ENCODE measurements at places on chromosomes 2 and 18.

DNA sequence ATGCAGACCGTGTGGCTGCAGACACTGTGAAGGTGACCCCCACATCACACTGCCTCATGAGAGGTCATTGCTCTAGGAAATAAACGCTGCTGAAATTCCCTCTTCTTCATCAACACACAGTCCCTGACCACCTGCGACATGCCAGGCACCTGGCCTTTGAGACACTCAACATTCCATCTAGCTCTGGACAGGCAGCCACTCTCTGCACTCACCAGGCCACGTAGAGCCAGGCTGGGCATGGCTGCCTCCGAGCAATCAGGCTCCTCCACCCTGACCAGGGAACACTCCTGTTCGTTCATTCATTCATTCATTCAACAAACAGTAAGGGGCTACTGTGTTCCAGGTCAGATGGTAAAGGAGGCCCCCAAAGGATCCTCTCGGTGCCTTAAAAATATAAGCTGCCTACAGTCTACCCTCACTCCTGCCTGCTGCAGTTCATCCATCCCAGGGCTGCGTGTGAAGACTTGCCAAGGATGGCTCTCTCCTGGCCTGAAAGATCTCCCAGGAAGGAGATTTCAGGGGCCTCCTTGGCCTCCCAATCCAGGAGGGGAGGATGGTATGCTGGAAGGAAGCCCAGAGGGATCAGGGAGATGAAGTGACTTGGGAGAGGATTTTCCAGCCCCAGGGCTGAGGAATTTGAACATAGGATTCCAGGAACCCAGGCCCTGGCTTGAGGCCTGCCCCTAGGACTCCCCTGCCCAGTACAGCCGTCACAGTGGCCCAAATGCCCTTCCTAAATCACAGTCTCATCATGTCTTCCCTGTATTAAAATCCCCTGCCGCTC lies 66.7 kb downstream of the TNS1 start:
- no peak for DNase-seq

DNA sequence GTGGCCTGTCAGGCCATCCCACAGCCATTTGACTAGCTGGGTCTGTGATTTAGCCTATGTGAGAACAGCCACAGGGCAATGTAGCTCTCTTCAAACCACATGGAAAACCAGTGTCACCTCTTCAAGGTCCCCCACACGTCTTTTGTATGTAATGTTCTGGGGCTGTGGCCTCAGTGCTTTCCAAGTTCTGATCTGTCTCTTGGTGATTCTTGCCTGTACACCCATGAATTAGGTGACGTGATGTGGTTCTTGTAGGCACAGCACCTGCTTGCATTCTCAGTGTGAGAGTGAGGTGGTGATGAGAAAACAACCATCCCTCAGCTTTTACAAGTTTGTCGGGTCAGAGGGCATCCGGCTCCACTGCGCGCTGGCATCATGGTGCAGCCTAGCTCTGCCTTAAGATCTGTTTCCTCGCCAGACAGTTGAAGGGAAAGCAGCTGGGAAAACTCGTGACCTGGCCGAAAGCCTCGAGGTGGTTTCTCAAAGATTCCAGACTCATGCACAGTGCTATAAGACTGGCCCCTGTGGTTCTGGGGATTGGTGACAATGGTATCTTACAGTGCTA lies 125.8 kb downstream of the TANC1 start:
- no peak for DNase-seq

DNA sequence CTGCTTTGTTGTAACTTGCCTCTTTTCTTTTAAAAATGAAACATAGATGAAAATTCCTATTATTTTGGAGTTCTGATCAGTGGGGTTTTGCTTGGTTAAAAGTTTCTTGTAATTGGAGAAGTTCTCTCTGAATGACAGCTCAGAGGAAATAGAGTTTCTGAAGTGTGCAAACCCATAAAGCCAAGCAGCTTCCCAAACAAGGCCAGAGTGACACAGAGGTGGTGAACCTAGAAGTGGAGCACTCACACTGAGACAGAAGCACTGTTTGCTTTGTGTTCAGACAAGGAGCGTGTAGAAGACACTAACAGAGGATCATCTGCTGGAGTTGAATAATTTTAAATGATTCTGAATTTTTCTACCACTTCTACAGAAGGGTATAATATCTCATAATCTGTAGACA lies 49.2 kb downstream of the FBXO48 start:
- no peak for DNase-seq

GRCh38 chr18:28372186-28372585 lies 195.3 kb upstream of the CDH2 start:
- no peak for DNase-seq

DNA sequence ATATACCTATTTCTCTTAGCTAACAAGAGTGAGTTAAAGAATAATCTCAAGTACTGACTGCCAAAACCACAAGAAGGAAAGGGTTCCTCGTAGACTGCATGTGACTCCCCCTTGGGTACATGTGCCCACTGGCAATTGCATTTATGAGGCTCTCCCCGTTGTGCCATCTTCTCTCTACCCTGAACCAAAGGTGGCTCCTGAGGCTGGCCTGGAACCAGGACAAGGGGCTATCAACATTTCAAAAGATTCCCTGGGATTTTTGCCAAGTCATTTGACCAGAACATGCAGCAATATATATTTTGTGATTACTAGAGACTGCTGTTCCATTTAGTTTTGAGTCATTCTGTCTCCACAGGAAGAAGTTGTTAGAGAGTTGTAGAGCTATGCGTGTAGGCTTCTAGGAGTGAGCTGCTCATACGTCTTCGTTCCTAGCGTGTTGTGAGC lies 45.8 kb downstream of the LAMA3 start:
- DNase-seq = no peak

GRCh38 chr2:10834068-10834655 lies 21.6 kb upstream of the PDIA6 start:
- no peak for DNase-seq

DNA sequence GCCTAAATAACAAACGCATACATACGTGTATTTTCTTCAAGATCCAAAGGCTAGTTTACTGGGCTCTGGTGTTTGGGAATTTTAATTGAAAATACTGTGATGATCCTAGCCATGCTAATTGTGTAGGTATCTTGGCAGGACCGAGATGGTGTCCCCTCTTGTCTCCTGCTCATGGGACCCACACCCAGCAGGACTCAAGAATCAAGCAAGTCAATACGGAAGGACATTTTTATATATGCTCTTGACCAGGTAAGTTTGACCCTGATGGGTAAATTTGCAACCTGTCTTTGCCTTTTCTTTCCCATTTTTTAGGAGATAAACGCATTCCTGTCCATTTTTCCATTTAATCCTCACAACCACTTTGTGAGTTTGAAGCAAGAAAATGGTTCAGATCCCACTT lies 111.8 kb upstream of the MYCN start:
- no peak for DNase-seq

DNA sequence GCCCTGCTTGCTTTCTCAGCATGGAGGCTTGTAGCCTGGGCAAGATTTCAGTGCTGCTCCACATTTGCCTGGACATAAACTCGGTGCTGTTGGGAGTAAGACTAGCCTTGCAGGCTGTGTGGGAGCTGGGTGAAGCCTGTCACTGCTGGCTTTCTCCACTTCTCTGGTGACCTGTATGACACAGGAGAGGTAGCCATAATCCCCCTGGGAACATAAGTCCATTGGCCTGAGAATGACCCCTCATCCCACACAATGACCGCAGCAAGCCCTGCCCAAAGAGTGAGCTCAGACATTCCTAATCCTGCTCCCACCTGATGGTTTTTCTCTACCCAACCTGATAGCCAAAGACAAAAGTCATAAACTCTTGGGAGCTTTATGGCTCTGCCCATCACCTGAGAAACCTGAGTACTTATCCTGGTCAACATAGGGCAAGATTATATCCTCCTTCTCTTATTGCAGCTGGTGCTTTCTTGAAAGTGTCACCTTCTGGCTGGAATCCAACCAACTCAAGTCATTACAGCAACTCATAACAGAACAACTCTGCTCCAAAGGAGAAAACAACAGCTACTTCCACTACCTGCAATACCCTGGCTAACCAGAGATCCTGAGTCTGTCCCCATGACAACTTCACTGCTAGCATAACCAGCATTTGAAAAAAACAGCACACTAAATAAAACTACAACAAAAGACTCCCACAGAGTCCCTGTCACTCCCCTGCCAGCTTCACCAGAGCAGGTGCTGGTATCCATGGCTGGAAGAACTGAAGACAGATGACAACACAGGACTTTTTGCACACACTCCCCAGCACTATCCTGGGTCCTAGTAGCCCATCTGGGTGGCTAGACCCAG lies 834.4 kb upstream of the DDX18 start:
- DNase-seq = no peak

GRCh38 chr2:231128541-231128940 lies 3.7 kb upstream of the HTR2B start:
- DNase-seq = no peak

GRCh38 chr2:161170958-161171932 lies 11.0 kb downstream of the TANK start:
- DNase-seq = no peak

DNA sequence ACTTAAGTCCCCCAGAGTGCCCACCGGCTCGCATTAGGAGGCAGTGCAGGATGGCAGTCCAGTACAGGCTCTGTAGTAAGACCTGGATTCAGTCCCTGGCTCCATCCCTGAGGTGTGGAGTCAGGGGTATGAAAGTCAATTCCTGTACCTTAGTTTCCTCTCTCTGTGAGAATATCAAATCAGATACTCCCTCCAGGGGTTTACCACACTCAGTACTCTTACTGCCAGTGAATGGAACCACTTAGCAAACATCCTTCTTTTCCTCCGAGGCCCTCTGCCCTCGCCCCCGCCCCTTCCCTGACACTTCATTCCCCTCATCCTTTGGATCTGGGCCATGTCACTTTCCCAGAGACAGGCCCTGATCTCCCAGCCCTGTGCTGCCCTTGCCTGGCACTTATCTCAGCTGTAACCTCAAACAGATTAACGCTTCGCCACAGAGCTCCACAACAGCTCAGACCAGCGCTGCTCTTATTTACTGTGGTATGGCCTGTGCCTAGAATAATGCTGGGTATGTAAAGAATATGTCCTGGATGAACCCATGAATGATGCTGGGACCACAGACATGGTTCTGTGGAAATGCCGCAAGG lies 159.0 kb upstream of the TMEM200C start:
- DNase-seq = no peak

GRCh38 chr2:20111311-20112131 lies 60.1 kb upstream of the LAPTM4A start:
- DNase-seq = no peak

DNA sequence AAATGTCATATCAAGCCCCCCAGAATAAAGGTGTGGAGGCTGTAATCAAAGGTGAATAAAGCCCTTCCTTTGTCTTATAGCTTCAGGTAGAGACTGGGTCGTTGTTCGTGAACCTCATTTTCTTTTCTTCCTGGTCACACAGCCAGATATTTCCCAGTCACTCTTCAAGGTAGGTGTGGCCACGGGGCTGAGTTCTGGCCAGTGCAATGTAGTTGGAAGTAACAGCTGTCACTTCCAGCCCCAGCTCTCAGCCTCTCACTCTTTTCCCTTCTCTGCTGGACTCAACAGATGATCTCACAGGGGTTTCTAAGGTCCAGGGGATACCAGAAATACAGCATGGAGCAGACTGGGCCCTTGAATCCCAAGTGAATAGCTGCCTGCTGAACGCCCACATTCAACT lies 15.8 kb upstream of the TRPM8 start:
- no peak for DNase-seq

DNA sequence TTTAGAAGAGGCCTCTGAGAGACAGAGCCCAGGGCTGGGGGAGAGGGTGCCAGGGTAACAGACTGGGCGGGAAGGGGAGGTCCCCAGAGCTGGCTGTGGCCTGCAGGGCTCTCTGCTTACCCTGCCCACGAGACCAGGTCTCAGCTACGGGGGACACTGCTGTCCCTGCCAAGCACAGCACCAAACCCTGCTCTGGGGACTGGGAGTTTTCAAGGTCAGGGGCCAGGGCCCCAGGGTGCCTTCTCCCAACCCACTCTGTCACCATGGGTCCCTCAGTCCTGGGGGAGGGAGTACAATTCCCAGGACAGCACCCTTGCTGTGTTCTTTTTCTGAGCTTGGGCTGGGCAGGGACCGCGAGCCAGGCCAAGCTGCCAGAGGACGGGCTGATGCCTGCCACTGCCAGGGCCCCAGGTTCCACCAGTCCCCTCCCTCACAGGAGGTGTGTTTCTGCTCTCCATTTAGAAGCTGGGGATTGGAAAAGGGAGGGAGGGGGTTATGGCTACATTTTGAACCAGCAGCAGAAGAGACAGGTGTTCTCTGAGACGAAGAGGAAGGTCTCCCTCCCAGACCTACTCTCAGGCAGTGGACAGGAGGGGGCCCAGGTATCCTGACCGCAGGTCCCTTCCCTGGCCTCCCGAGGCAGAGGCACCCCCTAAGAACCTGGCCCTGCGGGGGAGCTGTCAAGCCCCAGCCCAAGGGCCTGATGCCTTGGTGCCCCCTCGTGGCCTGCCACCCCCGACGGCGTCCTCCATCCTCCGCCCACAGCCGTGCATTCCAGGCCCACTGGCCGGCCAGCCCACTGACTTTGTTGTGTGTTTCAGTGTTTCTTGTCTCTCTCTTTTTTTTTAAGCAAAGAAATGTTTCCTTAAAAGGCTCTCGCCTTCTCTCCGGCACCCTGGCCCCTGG lies 80.4 kb downstream of the TNS1 start:
- no peak for DNase-seq

GRCh38 chr2:82478641-82479040 lies 1980.4 kb downstream of the SUCLG1 start:
- DNase-seq = no peak

GRCh38 chr2:216350214-216350791 lies 22.0 kb downstream of the MARCHF4 start:
- no peak for DNase-seq

GRCh38 chr2:96875498-96876268 lies 5.8 kb upstream of the SEMA4C start:
- no peak for DNase-seq

DNA sequence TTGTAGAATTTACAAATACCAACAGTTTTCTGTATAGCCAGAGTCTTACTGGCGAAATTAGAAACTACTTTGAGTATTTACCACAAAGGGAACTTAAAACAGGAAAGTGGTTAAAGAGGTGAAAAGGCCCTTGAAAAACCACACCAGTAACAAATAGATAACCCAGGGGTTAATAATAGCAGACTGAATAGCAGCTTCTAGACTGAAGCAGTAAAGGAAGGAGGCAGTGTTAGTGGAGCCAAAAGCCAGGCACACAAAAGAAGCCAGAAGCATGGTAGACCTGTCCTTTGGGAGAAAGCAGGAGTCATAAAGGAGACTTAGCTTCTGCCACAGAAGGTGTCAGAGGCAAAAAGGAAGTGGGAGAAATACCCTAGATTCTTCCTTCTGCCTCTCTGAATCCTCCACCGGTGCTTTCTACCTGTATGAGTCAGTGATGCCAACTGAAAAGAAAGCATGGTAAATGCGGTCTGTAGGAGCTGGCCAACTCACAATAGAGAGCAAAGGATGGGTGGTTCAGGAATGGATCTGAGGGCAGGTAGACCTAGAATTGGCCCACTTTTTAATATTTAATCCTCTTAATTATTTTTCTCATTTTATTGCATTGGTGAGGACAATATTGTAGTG lies 97.3 kb downstream of the ARL6IP6 start:
- no peak for DNase-seq

DNA sequence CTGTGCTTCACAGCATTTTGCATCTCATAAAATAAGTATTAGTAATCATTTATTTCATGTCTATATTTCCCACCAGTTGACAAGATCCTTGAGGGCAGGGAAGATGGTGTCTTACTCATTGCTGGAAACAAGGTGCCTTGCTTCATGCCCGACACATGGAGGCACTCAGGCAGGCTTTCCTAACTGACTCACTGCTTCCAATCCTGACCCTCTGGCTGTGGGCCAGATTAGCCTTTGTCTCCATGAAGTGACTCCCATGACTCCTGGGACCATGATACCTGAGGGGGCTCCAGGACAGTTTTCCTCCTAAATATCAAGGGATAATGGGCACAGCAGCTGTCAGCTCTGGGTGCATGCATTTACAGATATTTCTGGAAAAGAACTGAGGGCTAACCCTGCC lies 275.1 kb downstream of the AGPS start:
- no peak for DNase-seq
